GM04504 (cell line): ENCODE measurements at places on chromosomes 4 and X.
A peak's percentile ranks its signal among the peaks of the same experiment; 100 is the strongest.

DNA sequence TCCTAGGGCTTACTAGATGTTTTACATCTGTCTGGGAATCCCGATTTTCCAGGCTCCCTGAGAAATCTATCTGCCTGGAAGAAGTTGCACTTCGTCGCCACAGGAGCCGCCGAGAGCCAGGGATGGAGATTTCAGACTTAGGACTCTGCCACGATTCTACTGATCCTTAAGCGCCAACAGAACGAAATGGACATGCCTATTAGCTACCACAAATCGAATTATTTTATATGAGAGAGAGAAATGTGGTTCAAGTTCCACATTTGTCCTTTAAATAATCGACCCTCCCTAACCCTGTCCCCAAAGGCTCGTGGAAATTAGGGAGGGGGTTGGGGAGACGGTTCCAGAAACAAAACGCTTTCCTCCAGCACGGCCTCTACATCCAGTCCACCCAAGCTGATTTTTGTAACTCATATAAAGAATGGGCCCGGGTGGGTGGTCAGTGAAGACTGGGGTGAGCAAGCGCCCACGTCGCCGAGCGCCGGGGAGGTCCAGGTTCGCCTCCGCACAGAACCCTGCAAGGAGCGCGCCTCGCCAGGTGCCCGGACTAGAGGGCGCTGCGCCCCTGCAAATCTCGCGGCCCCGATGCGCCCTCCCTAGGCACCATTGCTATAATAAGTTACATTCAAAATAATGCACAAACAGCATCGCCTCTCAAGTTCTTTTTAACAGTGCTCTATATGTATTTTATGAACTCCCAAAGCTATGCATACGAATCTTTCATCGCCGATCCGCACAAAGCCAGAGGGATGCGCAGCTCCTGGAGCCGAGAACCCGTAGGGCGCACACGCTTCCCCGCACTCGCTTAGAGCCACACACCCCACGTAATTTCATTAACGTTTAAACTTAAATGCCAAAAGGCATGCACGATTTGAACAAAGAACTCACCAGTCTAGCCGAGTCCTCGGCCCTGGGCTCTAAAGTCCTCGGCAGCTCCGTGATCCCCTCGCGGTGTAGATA lies 2.1 kb upstream of the FAT1 start:
- peak; percentile 70 for DNase-seq

GRCh38 chr4:85200106-85200505 lies 233.6 kb upstream of the WDFY3 start:
- no peak for DNase-seq

- no peak for DNase-seq
Observed at GRCh38 chr4:159422019-159422418, 319.1 kb downstream of the RAPGEF2 start.

GRCh38 chr4:140253556-140254027 lies 99.6 kb upstream of the MAML3 start:
- DNase-seq = no peak

- no peak for DNase-seq
Observed at GRCh38 chrX:155094468-155095061, 23.3 kb downstream of the BRCC3 start.

DNA sequence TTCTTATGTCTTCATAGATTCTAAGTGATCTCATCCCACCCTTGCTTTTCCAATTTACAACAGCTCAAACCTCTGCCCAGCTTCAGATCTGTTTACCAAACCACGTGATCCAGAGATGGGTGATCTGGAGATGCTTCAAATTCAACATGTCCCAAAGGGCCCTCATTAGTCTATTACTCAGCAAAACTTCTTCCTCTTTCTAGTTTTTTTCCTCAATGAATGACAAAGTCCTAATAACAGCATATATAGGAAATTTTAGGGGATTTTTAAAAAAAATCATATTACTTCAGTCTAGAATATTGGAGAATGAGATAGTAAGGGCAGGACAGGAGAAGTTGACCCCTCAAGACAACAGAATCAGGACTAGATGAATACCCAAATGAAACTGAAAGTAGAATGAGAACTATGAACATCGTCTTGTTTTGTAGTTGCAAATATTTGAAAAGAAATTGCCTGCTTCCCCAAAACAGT lies 127.1 kb downstream of the CFAP299 start:
- DNase-seq = no peak
